ENCODE measurements at places on chromosomes 12 and 14. TPM values are rescaled to one million over a fixed set of nuclear protein-coding genes. Genes with fewer than 3 reads are reported as not detected.

DNA sequence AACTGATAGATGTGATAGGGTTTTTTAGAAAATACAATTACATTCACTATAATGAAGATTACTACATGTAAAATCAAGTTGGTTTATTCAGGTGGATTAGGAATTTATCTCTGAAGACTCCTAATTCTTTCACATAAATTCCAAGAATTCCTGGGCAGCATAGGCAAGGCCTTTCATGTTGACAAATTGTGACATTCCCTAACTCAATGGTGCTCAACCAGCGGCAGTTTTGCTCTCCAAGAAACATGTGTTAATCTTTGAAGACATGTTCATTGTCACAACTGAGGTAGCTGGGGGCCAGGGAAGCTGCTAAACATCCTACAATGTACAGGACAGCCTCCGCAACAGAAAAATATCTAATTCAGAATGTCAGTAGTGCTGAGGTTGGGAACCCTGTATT is 46.3 kb downstream of the PTPRQ start:
- DNase-seq, result no peak

- no peak for DNase-seq
These were observed 171.7 kb downstream of the MIPOL1 start for GRCh38 chr14:37369425-37369824.

GRCh38 chr14:103198131-103199105 is 75.2 kb downstream of the TNFAIP2 start:
- DNase-seq, result no peak

DNA sequence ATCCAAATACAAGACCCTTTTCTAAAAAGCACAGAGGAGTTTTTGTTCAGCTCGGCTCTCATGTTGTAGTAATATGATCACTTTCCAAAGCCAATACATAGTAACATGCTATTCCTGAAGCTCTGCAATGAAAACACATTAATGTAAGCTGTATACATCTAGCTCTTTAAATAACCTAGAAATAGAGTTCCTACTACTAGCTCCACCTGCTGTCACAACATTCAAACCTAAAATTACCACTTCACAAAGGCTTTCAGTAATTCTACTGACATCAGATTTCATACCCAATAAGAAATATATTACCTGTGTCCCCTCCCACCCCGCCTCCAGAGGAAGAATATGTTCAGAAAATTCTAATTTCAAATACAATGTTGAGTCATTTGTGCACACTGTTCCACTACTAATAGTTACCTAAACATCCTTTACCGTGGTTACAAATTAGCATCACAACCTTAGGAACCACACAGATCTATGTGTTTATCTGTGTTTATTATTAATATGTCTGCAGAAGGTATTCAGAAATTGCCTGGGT is 17.8 kb downstream of the EFCAB11 start:
- no peak for DNase-seq

BMP4 gene
- total RNA-seq, result 0.36 TPM

ARHGDIB gene
- 922 TPM for total RNA-seq
